HCT116 (cell line): ENCODE measurements at places on chromosomes 1 and 21. TPM values are rescaled to one million over a fixed set of nuclear protein-coding genes. Genes with fewer than 3 reads are reported as not detected.

GRCh38 chr1:62438163-62438562 is 1.3 kb downstream of the USP1 start:
- no peak for DNase-seq

The FCER1G gene
- total RNA-seq = 0.86 TPM

The CD247 gene
- total RNA-seq = 0.57 TPM

The FBXO2 gene
- 81.1 TPM for total RNA-seq

DNA sequence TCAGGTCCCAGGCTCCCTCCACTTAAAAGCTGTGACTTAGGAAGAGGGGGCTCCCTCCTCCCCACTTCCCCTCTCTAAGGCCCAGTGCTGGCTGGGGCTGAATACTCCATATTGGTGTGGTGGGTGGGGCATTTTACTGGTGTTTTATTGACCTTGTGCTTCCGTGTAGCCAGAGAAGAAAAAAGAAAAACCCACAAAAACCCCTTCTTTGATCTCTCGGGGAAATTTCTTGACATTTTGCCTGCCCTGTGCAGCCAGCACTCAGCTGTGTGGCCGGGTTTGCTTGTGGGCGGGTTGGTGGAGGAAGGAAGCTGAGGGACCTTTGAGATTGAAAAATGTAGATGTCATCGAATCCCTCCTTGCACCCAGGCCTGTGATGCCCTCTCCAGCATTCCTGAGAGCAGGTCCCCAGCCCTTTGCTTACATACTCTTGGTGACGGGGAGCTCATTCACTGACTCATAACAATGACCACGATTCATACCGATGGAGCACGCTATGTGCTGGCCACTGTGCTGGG is 24.8 kb downstream of the TNFRSF8 start:
- DNase-seq = no peak
